ENCODE measurements at places on chromosomes 5 and 9.

- DNase-seq, result no peak
These were observed 78.6 kb downstream of the AOPEP start for GRCh38 chr9:94805051-94805489.

GRCh38 chr5:157924931-157925729 is 66.2 kb upstream of the CLINT1 start:
- no peak for DNase-seq

GRCh38 chr9:78828521-78828920 is 531.6 kb downstream of the PSAT1 start:
- DNase-seq, result no peak

DNA sequence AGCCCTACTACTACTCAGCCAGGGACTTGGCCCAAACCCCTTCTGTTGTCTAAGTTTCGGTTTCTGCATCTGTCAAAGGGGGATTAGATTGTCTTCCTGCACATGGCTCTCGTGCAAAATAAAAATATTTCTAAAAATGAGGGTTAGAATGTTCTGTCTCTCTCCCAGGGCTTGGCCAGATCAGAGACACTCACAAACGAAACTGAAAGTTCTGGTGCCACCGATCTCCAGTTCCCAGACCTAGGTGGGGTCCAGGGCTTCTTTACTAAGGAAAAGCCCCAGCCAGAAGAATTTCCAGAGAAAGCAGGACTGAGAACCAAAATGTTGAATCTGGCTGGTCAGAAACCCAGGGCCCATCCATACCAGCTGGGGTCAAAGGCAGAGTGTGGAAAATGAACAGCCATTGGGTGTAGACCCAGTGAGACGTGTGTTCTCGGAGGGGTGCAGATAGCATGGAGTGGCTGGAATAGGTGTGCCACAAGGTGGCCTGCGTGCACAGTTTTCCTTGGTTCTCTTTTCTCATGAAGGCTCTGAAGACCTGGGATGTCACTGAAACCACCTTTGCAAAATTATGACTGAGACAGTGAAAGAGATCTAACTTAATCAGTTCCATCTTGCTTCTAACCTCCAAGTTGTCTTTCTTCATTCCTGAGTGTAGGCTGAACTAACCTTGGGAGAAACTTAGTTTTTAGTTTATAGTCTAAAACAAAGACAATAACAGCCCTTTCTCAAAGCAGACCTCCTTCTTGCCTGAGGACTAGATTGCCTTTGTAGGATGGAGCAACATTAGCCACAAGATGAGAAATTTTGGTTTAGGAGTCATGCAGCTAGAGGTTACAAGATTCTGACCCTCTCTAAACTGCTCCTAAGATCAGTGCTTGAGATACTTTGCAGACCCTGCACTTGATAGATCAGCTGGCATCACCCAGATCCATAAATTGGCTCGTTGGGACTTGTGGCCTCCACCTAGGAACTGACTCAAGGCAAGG is 2.3 kb upstream of the SLC23A1 start:
- no peak for DNase-seq

- DNase-seq, result no peak
These were observed 101.4 kb downstream of the LPAR1 start for GRCh38 chr9:110936719-110937452.

- DNase-seq, result no peak
These were observed 105.2 kb downstream of the RFK start for GRCh38 chr9:76289042-76289441.

DNA sequence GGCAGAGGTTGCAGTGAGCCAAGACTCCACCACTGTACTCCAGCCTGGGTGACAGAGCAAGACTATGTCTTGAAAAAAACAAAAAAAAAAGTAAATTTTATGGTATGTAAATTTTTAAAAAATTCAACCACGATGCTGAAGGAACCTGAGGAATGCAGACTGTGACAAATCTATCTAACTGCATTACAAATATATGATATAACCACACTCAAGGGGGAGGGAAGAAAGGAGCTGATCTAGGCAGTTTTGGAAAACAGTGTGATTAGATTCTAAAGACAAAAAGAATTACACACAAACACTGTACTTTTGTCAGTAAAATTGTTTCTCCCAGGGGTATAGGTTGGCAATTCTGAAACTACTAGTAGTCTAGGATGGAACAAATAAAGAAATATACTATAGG is 17.0 kb downstream of the LARS1 start:
- no peak for DNase-seq

- no peak for DNase-seq
These were observed 35.6 kb downstream of the S1PR3 start for GRCh38 chr9:89026876-89027275.

- DNase-seq, result no peak
These were observed 20.0 kb downstream of the GBGT1 start for GRCh38 chr9:133143639-133144141.

DNA sequence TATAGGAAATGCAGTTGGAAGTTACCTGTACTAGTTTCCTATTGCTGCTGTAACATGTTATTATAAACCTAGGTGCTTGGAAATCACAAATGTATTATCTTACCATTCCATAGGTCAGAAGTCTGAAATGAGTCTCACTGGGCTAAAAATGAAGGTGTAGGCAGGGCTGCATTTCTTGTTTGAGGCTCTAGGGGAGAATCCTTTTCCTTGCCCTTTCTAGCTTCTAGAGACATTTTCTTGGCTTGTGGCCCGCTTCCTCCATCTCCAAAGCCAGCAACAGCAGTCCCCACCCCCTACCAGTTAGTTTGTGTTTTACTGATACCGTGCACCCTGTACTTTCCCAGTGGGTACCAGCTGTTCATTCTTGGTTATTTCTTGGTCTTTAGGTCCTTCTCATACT is 153.3 kb downstream of the SLF1 start:
- no peak for DNase-seq

DNA sequence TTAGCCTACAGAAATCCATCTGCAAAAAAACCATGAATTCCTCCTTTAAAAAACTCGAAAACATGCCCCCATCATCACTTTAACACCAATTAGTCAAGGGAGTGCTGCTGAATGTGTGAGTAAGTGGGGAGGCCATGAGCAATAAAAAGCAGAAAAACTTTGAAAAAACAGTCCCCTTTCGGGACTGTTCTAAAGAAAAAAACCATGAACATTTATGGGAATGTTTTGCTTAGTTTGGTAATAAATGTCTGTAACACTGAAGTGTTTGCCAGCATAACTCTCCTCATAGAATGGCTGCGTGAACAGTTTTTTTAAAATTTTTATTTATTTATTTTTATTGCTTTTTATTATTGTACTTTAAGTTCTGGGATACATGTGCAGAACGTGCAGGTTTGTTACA is 99.4 kb upstream of the TARS1 start:
- DNase-seq, result no peak

GRCh38 chr5:78778538-78778937 is 130.0 kb upstream of the LHFPL2 start:
- DNase-seq, result no peak

- DNase-seq, result no peak
These were observed 285.8 kb downstream of the CAAP1 start for GRCh38 chr9:26606756-26607155.

DNA sequence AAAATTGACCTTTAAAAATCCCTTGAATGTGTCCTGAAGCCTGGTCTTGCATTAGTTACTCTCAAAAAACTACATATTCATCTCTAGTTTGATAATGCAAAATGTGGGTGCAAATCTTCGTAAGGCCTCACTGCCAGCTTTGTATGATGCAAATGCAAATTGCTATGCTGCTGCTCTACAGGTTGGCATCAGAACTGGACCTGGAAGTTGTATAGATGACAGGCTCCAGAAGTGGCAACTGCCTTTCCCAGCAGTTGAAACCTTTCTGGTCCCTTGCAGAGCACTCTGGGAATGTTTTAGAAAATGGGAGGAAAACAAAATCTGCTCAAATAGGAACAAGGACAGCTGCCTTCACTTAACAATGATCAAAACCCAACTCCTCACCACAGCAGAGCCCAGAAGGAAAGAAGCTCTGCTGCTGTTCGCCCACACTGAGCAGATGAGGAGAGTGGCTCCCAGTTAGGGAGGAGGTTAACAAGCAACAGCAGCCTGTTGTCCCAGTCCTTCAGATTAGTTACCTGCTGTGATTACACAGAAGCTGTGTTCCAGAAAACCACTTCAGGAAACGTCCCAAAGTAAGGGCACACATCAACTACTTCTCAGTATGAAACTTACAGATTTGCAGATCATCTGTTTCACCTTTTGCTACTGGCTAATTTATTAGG is 93.5 kb downstream of the PLPP1 start:
- DNase-seq, result no peak

Measured in stimulated activated effector memory CD8-positive, alpha-beta T cell treated with anti-CD3 and anti-CD28 coated beads, Interleukin-12 subunit alpha, Interleukin-12 subunit beta, amount 100 ng/mL, for 72 hours (primary cell).